Activated CD4-positive, alpha-beta T cell treated with anti-CD3 and anti-CD28 coated beads for 36 hours (primary cell): ENCODE measurements at places on chromosomes 12 and 14. TPM values are rescaled to one million over a fixed set of nuclear protein-coding genes. Genes with fewer than 3 reads are reported as not detected.

GRCh38 chr14:99041141-99041819 is 230.7 kb downstream of the BCL11B start:
- no peaks in the 10 kb centered on the region for H3K4me1 ChIP-seq
- no peak overlapping the region for H3K27ac ChIP-seq
- no peak overlapping the region for H3K4me3 ChIP-seq

The CLEC1A gene
- total RNA-seq = not detected

DNA sequence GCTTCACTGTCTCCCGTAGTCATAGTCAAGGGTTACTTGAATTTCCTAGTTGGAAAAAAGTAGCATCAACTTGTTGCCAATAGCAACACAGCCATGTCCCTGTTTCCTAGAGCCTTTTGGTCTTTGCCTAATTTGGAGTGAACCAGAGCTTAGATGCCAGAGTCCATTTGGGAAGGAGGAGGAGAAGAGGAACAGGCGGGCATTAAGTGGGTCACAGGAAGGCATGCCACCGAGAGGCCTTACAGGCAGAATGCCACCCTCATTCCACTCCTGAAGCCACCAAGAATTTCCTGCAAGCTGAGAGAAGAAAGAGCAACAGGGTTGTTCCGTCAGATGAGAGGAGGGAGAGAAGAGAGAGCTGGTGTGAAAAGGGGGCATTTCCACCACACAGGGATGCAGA is 339.5 kb downstream of the DPF3 start:
- no peaks in the 10 kb centered on the region for H3K36me3 ChIP-seq
- H3K27me3 ChIP-seq = no peaks in the 10 kb centered on the region
- no peak for DNase-seq
- no peaks in the 10 kb centered on the region for H3K4me1 ChIP-seq
- no peak overlapping the region for H3K27ac ChIP-seq

DNA sequence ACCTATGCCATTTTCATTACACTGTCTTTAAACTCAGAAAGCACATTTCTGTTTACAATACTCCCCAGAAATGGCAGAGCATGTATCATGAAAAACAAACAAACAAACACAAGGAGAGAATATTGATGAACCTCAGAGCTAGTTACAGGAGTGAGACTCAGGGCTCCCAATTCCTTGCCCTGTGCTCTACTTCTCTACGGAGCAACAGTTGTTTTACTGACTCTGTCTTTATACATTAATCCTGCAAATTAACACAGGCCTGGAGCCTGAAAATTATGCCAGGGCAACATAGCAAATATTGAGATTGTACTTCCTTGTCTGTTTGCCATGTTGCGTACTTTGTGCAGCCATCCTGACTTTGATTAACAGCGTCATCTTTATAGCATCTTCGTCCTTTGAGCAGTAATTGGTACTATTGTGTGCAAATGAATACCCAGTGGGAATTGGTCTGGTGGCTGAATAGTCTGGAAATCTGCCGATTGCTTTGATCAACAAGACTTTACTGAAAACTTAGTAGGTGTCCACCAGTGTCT is 15.2 kb upstream of the AKAP6 start:
- H3K27me3 ChIP-seq = peaks cover 5% of the 10 kb centered on the region
- H3K4me3 ChIP-seq = no peak overlapping the region
- H3K4me1 ChIP-seq = no peaks in the 10 kb centered on the region
- no peak overlapping the region for H3K27ac ChIP-seq

DNA sequence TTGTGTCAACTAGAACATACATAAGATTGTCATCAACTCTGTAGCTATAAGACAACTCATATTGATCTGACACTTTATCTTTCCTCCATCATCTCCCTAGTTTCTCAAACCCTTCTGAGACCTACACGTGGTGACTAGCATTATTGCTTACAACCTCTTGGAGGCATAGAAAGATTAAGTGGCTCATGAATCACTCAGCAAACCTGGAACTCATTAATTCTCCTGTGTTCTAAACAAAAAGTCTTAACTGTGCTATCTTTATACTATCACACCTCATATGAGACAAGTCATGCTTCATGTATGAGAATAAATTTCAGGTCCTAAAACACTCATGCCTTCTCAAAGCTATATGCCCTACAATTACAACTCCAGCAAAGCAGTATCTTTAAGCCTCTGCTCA is 408.6 kb upstream of the SYT1 start:
- H3K27me3 ChIP-seq = no peaks in the 10 kb centered on the region
- no peak for DNase-seq
- H3K36me3 ChIP-seq = no peaks in the 10 kb centered on the region
- no peak overlapping the region for H3K27ac ChIP-seq

DNA sequence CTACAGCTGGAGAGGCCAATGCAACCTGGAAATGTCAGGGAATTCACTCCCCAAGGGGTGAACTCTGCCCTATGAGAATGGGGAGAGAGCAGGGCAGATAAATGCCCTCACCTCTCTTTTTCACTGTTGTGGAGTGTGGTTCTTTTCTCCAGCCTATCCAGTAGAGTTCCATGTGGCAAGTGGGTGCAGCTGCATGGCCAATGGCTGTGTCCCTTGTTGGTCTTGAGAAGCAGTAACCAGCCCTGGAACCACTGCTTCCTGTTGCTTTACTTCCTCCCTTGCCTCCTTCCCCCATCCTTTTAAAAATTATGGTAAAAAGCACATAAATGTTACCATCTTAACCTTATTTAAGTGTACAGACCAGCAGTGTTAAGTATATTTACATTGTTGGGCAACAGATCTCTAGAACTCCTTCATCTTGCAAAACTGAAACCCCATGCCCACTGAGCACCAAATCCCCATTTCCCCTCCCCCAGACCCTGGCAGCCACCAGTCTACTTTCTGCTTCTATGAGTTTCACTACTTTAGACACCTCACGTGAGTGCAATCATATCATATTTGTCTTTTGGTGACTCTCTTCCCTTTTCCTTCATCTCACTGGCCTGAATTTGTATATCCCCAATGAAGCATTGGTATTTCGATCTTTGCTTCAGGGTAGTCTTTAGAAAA is 77.0 kb upstream of the GRIP1 start:
- H3K27ac ChIP-seq = no peak overlapping the region
- no peak for DNase-seq
- no peaks in the 10 kb centered on the region for H3K36me3 ChIP-seq
- peaks cover 7% of the 10 kb centered on the region for H3K4me1 ChIP-seq

- H3K27me3 ChIP-seq = peaks cover 7% of the 10 kb centered on the region
- H3K4me1 ChIP-seq = peaks cover 25% of the 10 kb centered on the region
- H3K27ac ChIP-seq = peak overlapping the region; percentile 75
- DNase-seq = no peak
- peak overlapping the region; percentile 15 for H3K4me3 ChIP-seq
- H3K36me3 ChIP-seq = no peaks in the 10 kb centered on the region
Observed at GRCh38 chr12:6376870-6377666, 1.7 kb upstream of the SCNN1A start.

DNA sequence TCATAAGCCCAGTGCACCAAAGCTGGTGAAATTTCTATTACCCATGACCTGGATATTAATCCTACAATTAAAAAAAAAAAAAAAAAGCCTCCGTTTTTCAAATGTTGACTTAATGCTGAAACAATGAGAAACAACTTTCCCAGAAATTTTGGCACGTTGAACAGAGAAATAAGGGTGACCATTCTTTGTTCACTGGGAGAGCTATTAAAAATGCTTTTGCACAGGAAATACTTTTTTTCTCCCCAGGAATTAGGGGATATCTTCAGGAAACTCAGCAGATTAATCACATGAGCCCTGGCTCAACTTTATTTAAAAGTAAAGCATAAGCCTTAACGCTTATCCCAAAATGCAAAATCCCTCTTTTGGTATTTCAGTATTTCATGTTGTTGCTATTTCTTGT is 54.8 kb upstream of the FLRT2 start:
- no peaks in the 10 kb centered on the region for H3K36me3 ChIP-seq
- DNase-seq = no peak
- H3K4me3 ChIP-seq = no peak overlapping the region
- H3K27me3 ChIP-seq = no peaks in the 10 kb centered on the region
- H3K4me1 ChIP-seq = no peaks in the 10 kb centered on the region

The NTN4 gene
- not detected for total RNA-seq

The CCT2 gene
- 293 TPM for total RNA-seq

The TAS2R10 gene
- not detected for total RNA-seq

DNA sequence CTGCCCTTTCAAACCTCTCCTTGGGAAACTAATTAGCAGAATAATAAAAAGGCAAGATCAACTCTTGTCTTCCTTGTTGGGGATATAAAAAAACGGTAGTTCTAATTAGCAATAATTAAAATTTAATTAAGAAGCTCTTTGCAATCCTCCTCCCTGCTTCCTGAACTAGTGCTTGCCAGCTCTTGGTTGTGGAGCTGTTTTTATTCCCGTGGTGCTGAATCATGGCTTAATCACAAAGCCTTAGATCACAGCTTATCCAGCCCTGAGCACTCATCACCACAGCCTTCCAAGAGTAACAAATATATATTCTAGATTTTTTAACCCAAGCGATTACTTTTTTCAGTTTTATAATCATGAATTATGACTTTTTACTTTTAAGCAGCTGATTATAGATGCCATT is 63.2 kb upstream of the INSM2 start:
- no peak for DNase-seq
- H3K4me1 ChIP-seq = no peaks in the 10 kb centered on the region
- H3K36me3 ChIP-seq = no peaks in the 10 kb centered on the region
- no peak overlapping the region for H3K27ac ChIP-seq
- peaks cover 22% of the 10 kb centered on the region for H3K27me3 ChIP-seq

The MEG3 gene
- total RNA-seq = not detected

DNA sequence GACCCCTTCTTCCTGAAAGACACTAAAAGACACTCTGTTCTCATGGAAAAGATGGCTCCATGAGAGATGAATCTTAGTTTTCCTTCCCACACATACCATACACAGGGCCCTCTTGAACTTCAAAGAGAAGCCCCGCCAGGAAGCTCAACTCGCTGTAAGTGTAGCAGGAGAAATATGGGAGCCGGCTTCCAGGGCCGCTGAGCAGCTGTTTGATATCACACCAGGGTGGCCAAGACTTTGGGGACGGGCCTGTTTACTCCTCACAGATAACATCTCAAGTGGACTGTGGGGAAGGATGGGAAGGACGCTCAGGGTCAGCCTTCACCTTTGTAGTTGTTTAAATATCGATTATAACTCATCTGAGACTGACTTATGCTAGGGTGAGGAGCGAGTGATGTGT is 235.5 kb upstream of the TBX3 start:
- H3K4me1 ChIP-seq = no peaks in the 10 kb centered on the region
- no peaks in the 10 kb centered on the region for H3K36me3 ChIP-seq
- no peak overlapping the region for H3K27ac ChIP-seq
- no peak for DNase-seq
- no peak overlapping the region for H3K4me3 ChIP-seq
- H3K27me3 ChIP-seq = no peaks in the 10 kb centered on the region

- peaks cover 4% of the 10 kb centered on the region for H3K36me3 ChIP-seq
- H3K4me1 ChIP-seq = peaks cover 91% of the 10 kb centered on the region
- H3K27me3 ChIP-seq = no peaks in the 10 kb centered on the region
- H3K4me3 ChIP-seq = peak overlapping the region; percentile 60
- peak overlapping the region; percentile 95 for H3K27ac ChIP-seq
Observed at GRCh38 chr14:98210045-98210672, 1061.8 kb downstream of the BCL11B start.

- no peak for DNase-seq
- H3K4me1 ChIP-seq = no peaks in the 10 kb centered on the region
- no peak overlapping the region for H3K4me3 ChIP-seq
- H3K36me3 ChIP-seq = no peaks in the 10 kb centered on the region
- no peaks in the 10 kb centered on the region for H3K27me3 ChIP-seq
Observed at GRCh38 chr12:72098622-72099021, 160.0 kb downstream of the TPH2 start.

- no peak overlapping the region for H3K4me3 ChIP-seq
- H3K27ac ChIP-seq = no peak overlapping the region
- H3K4me1 ChIP-seq = no peaks in the 10 kb centered on the region
- H3K27me3 ChIP-seq = no peaks in the 10 kb centered on the region
Observed at GRCh38 chr12:16880864-16881285, 274.9 kb upstream of the LMO3 start.

- peaks cover 2% of the 10 kb centered on the region for H3K27me3 ChIP-seq
- DNase-seq = no peak
- no peak overlapping the region for H3K27ac ChIP-seq
- H3K36me3 ChIP-seq = no peaks in the 10 kb centered on the region
- no peak overlapping the region for H3K4me3 ChIP-seq
Observed at GRCh38 chr12:117658226-117658625, 296.8 kb upstream of the NOS1 start.

The KRT8 gene
- 0.56 TPM for total RNA-seq

The ADGRD1 gene
- 1.8 TPM for total RNA-seq

The PLEKHG3 gene
- total RNA-seq = 7.1 TPM

DNA sequence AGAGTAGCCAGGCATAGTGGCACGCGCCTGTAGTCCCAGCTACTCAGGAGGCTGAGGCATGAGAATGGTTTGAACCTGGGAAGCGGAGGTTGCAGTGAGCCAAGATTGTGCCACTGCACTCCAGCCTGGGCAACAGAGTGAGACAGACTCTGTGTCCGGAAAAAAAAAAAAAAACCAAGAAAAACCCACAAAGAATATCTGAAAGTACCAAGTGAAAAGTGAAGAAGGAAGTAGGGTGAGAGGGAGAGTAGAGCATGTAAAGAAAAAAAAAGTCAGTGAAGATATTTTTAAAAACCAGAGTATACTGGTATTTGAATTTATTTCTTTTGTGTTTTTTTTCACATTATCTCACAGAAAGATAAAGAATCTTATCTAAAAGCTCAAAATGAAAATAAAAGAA is 43.3 kb upstream of the ISM2 start:
- peaks cover 9% of the 10 kb centered on the region for H3K4me1 ChIP-seq
- no peak for DNase-seq
- H3K4me3 ChIP-seq = no peak overlapping the region
- no peaks in the 10 kb centered on the region for H3K27me3 ChIP-seq

The RFX4 gene
- not detected for total RNA-seq

DNA sequence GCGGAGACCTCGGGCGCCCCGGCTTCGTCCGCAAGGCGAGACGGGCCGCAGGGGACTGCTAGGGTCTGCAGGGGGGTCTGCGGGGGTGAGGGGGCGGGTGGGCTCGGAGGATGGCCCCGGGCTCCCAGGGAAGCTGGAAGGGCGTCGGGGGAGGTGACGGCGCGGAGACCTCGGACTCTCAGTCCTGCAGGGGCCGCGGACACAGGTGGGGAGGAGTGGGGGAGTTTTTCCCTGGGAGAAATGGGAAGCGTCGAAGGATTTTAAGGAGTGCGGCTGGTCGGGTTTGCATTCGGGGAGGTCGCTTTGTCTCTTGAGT is 25.9 kb downstream of the ZBTB42 start:
- no peaks in the 10 kb centered on the region for H3K36me3 ChIP-seq
- peak overlapping the region; percentile 52 for H3K4me3 ChIP-seq
- peaks cover 13% of the 10 kb centered on the region for H3K4me1 ChIP-seq

- H3K4me3 ChIP-seq = no peak overlapping the region
- no peaks in the 10 kb centered on the region for H3K36me3 ChIP-seq
- no peak for DNase-seq
Observed at GRCh38 chr12:71161591-71161990, 3.8 kb upstream of the TSPAN8 start.

GRCh38 chr14:76486251-76486743 is 110.4 kb downstream of the ESRRB start:
- H3K27ac ChIP-seq = no peak overlapping the region
- no peaks in the 10 kb centered on the region for H3K27me3 ChIP-seq
- H3K36me3 ChIP-seq = no peaks in the 10 kb centered on the region
